ENCODE measurements at places on chromosomes 1 and 21.

GRCh38 chr1:119631433-119632102 lies 16.5 kb downstream of the ZNF697 start:
- peak; percentile 92 for DNase-seq

DNA sequence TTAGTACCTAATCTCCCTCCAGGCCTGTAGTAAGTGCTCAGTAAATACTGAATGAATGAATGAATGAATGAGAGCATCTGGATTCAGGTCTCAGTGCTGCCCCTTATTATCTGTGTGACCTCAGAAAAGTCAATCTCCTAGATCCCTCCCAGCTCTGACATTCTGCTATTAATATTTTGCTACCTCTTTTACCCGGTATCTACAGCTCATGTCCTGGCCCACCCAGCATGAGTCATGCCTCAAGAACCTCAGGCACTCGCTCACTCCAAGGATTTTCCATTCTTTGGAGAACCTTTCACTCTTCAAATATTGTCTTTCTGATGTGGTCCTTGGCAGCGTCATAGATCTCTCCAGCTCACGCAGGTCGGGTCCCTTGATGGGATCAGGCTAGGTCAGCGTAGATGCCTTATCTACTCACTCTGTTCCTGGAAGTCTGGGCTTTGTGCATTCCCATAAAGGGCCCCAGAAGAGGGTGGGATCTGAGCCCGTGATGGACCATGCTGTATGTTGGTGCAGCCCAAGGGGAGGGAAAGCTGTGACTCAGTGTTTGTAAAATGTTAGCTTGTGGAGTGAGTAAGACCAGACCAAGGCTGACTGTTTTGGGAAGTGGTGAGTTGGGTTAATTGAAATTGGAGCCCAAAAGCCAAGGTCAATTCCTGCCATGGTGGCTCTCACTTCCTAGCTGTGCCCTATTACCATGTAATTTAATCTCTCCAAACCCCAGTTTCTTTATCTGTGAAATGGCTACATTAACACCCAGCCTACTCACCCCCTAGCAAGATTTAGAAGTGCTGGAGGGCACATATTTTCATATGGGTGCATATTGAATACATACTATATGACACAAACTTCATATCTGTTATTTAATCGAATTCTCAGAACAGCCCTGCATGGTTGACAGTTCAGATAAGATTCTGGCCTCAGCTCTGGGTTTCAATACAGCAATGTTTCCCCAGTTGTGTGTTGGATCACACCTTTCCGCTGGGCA lies 214.1 kb upstream of the USP24 start:
- peak; percentile 87 for DNase-seq

- DNase-seq: no peak
Measured at GRCh38 chr1:230416430-230416829, 9.7 kb downstream of the PGBD5 start.

- no peak for DNase-seq
Measured at GRCh38 chr1:219294251-219294650, 120.6 kb downstream of the LYPLAL1 start.

- DNase-seq: no peak
Measured at GRCh38 chr1:58318157-58319005, 228.1 kb downstream of the OMA1 start.

DNA sequence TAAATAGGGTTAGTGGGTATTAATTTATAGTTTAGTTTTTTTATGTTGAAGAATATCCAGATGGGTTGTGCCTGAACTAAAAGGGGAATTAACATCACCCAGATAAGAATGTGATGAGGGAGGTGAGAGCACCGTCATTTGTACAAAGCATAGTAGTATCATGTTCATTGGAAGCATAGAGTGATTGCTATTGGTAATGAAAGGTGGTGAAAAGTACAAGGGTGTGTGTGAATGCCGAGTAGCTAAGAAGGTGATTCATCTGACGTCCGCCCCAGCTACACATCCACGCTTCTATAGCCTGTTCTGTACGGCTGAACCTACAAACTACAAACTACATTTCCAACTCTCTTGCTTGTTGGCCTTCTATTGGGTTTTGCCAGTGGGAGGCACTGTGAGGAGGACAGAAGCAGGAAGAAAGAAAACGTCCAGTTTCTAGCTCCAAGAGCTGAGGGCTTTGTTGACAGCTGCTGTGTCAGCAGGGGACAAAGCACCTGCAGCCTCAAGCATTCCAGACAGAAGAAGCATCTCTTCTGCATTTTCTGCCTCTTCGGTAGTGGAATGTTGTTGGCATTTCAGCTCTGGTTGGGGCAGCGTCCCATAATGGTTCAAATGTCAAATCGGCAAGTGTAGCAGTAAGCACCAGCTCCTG lies 404.8 kb downstream of the KCTD3 start:
- DNase-seq: no peak

- DNase-seq: no peak
Measured at GRCh38 chr1:148435406-148435805, 47.7 kb downstream of the PPIAL4G start.

DNA sequence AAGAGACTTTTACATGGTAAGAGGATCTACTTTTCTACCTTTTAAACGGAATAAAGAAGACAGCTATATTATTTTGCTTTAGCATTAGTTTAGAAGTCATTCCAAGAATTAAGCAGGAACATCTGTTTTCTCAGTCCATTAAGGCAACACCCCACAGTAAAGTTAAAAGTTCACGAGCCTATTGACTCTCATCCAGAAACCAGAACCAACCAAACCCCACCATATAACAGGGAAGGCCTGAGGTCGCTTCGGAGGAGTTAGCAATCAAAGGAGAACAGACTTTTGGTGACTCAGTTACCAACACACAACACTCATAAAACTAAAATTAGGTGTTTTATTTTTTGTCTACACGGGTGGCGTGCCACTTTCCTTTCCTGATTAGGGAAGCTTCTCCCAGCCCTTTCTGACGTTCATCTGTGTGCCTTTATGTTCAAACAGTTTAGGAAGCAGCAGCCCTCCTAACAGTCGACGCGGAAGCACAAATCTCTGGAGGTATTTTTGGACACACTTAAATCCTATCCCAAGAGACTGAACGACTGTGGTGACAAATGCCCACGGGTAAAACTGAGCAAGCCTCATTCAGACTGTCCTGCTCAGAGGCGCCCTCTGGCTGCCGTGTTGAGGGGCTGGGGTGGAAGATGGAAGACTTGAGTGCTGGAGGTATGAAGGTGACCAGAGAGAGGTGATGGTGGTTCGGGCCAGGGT lies 8.6 kb upstream of the PLA2G2C start:
- peak; percentile 79 for DNase-seq

DNA sequence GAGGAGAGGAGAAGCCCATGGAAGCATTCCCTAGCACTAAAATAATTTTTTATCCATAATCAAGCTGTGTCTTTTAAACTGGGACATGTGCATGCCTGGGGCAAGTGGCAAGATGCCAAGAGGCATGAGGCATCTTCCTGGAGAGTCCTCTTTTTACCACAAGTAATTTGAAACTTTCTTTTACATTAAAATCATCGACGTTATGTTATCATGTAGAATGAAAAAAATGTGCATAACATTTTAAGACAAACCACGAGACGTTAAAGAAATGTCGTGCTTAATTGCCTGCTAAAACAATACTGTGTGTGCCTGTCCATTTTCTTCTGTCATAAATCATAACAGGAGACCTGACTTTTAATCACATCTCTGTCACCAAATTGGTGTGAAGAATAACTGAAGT lies 1.5 kb downstream of the STYXL2 start:
- DNase-seq: peak; percentile 40

- DNase-seq: no peak
Measured at GRCh38 chr21:44996501-44996921, 56.7 kb downstream of the SLX9 start.

- peak; percentile 48 for DNase-seq
Measured at GRCh38 chr1:243325305-243325890, 69.6 kb downstream of the SDCCAG8 start.

DNA sequence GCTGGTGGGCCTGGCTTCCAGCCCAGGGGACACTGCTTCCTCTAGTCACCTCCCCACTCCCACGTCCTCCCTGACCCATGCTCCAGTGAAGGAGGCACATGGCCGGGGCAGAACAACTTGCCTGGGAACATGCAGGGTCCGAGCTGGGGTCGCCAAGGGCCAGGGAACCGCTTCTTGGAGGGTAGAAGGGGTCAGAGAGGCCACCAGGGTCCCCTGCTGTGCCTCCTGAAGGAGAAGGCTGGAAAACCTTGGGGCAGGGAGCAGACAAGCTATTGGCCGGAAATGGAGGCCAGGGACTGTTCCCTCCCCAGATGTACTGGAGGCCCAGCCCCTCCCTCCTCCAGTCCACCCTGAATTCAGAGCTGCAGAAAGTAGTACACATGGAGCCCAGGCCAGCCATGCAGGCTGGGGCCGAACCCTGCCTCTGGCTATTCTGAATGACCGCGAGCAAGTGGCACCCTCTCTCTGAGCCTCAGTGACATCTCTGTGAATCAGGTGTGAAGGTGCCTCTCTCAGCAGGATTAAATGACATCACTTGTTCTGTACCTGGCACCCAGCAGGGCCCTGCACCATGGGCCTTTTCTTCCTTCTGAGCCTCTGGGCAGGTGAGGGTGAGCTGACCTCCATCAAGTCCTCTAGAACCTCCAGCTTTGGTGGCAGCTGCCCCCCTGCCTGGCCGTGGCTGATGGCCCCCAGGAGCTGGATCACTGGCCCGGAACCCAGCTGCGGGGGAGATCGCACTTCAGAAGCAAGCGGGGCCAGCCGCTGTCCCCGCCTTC lies 15.7 kb downstream of the SPOCD1 start:
- DNase-seq: no peak

DNA sequence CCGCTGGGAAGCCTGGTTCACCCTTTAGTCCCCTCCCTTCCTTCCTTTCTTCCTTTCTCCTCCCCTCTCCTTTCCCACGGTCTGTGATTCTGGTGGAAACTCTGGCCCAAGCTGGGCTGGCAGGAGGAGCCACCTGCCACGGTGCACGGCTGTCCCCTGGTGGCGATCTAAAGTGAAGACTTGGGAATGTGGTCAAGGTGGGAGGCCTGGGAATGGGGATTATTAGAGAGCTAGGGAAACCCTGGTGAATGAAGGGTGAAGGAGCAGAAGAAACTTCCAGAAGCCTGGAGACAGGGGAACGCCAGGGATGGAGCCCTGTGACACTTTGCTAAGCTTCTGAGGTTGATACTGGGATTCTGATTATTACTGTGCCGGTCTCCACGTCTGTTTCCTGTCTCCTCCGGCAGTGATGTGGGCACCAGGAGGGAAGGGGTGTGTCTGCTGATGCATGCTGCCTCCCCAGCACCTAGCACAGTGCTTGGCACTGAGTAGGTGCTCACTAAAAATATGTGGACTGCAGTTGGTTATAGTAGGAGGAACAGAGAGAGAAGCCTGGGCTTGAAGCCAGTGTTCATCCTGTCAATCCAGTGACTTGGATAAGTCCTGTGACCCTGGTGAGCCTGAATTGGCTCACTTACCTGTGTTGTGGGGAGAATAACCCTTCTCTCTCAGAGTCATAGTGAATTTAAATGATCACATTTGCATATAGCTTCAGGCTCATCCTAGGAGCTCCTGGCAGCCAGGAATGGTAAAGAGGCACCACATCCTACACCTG lies 71.2 kb upstream of the NBPF3 start:
- DNase-seq: peak; percentile 90

DNA sequence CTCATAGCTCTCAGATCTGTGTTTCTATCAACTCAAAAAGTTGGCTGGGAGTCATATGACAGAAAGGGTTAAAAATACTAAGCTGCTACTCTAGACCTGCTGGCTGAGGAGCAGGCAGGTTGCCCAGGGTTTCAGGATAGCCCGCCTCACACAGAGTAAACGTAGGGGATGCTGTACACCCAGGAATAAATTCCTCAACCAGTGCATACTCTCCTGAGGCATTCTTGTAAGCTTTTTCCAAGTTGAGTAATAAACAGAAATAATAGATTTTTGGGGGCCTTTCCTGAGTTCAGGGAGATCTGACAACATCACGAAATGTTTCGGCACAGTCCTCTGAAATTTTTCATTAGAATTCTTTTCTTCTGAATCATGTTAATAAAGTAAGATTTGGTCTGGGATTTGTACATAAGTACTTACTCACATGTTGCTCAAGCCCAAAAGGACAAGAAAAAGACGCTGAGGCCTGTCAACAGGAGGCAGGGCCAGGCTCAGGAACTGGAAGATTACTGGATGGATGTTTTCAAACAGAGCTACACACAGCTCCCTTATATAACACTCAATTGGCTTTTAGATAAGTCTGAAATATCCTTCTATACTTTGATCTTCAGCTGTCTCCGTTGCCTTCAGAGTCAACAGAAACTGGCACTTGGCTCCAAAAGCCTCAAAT lies 41.0 kb downstream of the TGFBR3 start:
- DNase-seq: peak; percentile 88

- DNase-seq: no peak
Measured at GRCh38 chr1:217184854-217185253, 446.0 kb downstream of the GPATCH2 start.

DNA sequence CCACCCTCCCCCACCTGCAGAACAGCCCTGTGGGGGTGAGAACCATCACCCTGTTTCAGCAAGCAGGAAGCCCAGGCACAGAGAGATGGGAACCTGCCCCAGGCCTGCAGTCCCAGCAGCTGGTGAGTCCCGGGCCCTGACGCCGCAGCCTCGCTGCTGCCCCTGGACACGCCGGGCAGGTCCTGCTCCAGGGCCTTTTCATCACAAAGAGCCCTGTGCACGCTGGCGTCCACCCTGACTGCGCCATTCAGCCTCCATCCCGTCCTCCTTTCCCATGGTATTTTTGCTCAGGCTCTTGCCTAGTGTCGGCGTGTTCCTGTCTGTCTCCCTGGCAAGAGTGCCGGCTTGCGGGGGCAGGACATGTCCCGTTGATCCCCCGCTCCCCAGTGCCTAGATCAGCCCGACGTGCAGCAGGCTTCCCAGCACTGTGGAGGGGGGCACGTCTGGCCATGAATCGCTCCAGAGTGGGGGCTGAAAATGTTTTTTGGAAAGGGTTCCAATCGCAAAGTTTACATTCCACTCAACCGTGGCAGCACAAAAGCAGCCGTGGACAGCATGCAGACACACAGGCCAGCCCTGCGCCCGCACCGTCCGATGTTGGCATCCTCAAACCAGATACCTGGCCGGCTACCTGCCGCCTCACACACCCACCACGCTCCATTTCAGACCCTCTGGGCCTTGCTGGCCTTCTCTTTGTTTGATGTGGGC lies 6.3 kb upstream of the TTC34 start:
- no peak for DNase-seq

- DNase-seq: peak; percentile 89
Measured at GRCh38 chr1:17765444-17766411, 10.6 kb downstream of the ACTL8 start.

DNA sequence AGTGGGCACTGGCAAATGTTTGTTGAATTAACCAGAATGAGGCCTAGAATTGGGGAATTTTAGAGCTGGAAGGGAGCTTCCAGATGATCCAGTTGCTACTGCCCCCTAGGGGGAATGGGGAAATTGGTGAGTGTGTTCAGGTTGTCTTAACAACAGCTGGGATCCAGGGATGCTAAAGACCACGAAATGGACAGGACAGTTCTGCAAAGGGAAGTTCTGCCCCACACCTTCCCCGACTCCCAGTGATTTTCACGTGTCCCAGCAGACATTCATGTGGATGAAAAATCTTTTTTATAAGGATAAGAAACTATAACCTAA lies 33.9 kb downstream of the TRIM62 start:
- DNase-seq: peak; percentile 59

- DNase-seq: no peak
Measured at GRCh38 chr1:25443030-25443699, 12.5 kb downstream of the MACO1 start.

GRCh38 chr21:31092832-31093625 lies 54.8 kb upstream of the KRTAP19-8 start:
- no peak for DNase-seq

GRCh38 chr1:80365359-80366021 lies 1359.0 kb upstream of the ADGRL4 start:
- DNase-seq: no peak

All from GM03348 (cell line).